ENCODE measurements at places on chromosomes 3 and 15.
A peak's percentile ranks its signal among the peaks of the same experiment; 100 is the strongest.

DNA sequence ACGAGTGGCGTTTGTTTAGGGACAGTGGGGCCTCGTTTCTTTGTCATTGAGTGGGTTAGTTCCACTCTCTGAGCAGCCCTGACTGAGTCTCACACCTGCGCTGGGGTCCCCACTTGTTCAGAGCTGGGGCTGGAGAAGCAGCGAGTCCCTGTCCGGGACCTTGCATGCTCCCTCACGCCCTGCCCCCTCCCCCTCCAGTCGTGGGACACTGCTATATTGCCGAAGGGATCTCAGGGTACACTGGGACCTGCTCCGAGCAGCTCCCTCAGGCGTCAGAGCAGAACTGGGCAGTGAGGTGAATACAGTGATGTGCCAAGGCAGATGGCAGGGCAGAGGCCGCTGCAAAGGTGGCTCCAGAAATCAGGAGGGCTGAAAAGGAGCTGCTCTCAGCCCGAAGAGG lies 59.9 kb upstream of the KLF13 start:
- no peaks in the 10 kb centered on the region for H3K27me3 ChIP-seq
- H3K36me3 ChIP-seq = no peaks in the 10 kb centered on the region
- no peak overlapping the region for H3K4me3 ChIP-seq
- DNase-seq = peak; percentile 31
- H3K4me1 ChIP-seq = peaks cover 31% of the 10 kb centered on the region

GRCh38 chr3:52196977-52197376 lies 983 bp upstream of the ALAS1 start:
- H3K27ac ChIP-seq = peak overlapping the region; percentile 79
- H3K4me1 ChIP-seq = peaks cover 54% of the 10 kb centered on the region
- H3K4me3 ChIP-seq = no peak overlapping the region
- H3K36me3 ChIP-seq = no peaks in the 10 kb centered on the region
- H3K27me3 ChIP-seq = no peaks in the 10 kb centered on the region

DNA sequence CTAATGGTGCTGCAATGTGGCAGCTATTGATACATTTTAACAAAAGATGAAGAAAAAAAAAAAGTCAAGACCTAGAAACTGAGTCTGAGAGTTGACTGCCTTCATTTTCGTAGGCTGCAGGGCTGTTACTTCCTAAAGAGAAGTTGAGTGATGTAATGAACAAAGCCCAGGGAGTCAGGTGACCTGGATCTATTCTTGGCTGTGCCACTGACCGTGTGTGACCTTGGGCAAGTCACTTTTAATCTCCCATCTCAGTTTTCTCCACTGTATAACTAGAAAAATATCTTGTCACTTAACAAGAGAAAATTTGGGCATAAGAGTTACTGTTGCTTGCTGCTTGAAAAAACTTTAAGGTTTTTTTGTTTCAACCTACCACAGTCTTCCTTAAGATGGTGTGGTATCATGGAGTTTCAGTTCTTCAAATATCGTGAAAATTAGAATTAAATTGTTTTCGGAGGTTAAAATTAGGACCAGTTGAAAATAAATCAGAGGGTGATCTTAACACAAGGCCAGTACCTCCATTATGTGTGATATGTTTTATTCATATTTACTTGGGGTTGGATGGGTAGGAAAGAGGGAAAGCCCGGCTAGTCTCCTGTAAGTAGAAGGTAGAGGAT lies 5.8 kb downstream of the FMN1 start:
- no peak overlapping the region for H3K4me3 ChIP-seq
- no peak for DNase-seq
- H3K27me3 ChIP-seq = no peaks in the 10 kb centered on the region
- H3K36me3 ChIP-seq = no peaks in the 10 kb centered on the region
- no peaks in the 10 kb centered on the region for H3K4me1 ChIP-seq

DNA sequence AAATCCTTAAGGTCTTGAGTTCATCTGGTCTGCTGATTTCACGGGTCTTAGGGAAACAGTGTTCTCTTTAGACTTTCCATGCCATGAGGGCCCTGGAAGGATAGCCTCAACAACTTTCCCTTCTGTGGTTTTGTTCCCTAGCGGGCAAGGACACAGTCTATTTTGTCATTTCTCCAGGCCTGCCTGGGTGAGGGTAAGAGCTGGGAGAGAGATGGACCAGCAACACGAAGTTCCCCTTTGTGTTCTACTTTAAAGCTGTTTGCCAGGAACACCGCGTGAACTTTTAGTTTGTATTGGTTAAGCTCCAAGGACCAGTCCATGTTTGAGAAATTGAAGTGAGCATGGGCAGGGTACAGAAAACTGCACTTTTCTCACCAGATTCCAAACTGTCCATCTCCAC lies 20.9 kb downstream of the ST3GAL6 start:
- peak overlapping the region; percentile 32 for H3K27ac ChIP-seq
- H3K4me3 ChIP-seq = no peak overlapping the region
- H3K36me3 ChIP-seq = no peaks in the 10 kb centered on the region

GRCh38 chr15:65076486-65077290 lies at the start of gene KBTBD13:
TSS of gene KBTBD13 (plus strand) at chr15:65076746. CDS start at chr15:65076816, 70 bp downstream.
- peaks cover 43% of the 10 kb centered on the region for H3K4me1 ChIP-seq
- DNase-seq = no peak
- no peak within 1 kb of the TSS for H3K27ac ChIP-seq
- H3K27me3 ChIP-seq = no peaks in the 10 kb centered on the region
- no peaks in the 10 kb centered on the region for H3K36me3 ChIP-seq
- H3K4me3 ChIP-seq = no peak within 1 kb of the TSS

- no peaks in the 10 kb centered on the region for H3K36me3 ChIP-seq
- no peak overlapping the region for H3K27ac ChIP-seq
- no peaks in the 10 kb centered on the region for H3K27me3 ChIP-seq
- H3K4me3 ChIP-seq = no peak overlapping the region
- no peak for DNase-seq
- H3K4me1 ChIP-seq = no peaks in the 10 kb centered on the region
Observed at GRCh38 chr3:151301787-151302186, 14.8 kb downstream of the GPR87 start.

- H3K27ac ChIP-seq = peak overlapping the region; percentile 79
- DNase-seq = no peak
- H3K4me1 ChIP-seq = peaks cover 70% of the 10 kb centered on the region
- H3K27me3 ChIP-seq = no peaks in the 10 kb centered on the region
- no peaks in the 10 kb centered on the region for H3K36me3 ChIP-seq
Observed at GRCh38 chr3:29694331-29694730, 413.5 kb downstream of the RBMS3 start.

DNA sequence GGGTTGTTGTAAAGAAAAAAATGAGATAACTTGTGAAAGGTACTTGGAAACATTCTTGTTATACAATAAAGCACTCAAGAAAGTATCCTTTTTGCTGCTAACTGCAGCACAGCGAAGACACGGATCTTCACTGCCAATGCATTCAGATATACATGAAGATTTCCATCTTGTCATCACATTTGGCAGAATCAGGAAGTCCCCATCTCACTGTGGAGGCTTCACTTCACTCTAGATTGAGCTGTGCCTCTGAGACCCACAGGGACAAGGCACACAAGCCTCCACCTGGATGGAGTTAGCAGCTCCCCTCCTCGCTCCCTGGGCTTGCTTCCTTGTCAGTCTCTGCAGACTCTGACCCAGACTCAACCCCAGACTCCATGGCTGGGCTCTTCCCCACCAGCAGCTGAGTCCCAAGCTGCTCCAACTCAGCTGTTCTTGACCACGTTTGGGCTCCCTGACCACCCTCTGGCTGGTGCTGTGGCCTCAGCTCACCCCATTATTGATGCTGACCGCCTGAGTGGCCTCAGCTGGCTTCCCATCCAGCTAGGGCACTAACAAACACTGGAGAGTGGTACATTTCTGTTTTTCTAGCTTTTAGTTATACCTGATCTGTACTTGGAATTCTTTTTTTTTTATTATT lies 45.4 kb upstream of the SMAD3 start:
- peaks cover 21% of the 10 kb centered on the region for H3K4me1 ChIP-seq
- H3K36me3 ChIP-seq = no peaks in the 10 kb centered on the region
- no peak for DNase-seq
- H3K27me3 ChIP-seq = no peaks in the 10 kb centered on the region
- no peak overlapping the region for H3K27ac ChIP-seq

- peaks cover 4% of the 10 kb centered on the region for H3K27me3 ChIP-seq
- H3K4me1 ChIP-seq = peaks cover 42% of the 10 kb centered on the region
- no peak for DNase-seq
Observed at GRCh38 chr15:72783004-72783639, 436 bp downstream of the ADPGK start.

GRCh38 chr3:50338965-50339364 lies 1.7 kb downstream of the RASSF1 start:
- no peak for DNase-seq
- peak overlapping the region; percentile 88 for H3K4me3 ChIP-seq
- H3K27me3 ChIP-seq = no peaks in the 10 kb centered on the region
- peak overlapping the region; percentile 96 for H3K27ac ChIP-seq

- no peaks in the 10 kb centered on the region for H3K36me3 ChIP-seq
- peaks cover 13% of the 10 kb centered on the region for H3K4me1 ChIP-seq
- H3K27me3 ChIP-seq = no peaks in the 10 kb centered on the region
- no peak for DNase-seq
Observed at GRCh38 chr3:44110648-44111047, 131.0 kb upstream of the TOPAZ1 start.

DNA sequence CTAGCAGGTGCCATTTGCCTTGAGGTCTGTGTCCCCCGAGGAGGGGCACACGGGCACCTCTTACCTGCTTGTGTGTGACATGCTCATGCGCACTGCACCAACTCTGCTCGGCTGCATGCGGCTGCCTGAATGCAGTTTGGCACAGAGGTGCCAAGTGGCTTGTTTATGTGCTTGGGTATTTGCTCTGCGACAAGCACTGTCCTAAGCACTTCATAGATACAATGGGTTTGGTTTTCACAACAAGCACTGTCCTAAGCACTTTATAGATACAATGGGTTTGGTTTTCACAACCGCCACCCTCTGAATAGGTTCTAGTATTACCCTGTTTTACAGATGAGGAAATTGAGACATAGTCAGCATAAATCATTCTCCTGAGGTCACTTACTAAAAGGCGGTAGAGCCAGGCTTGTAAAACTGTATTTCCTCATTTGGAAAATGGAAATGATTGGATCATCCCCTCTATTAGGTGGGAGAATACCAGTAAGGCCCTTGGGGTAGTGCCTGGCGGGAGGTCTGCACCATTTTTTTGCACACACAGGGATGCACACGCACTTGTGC lies 487 bp downstream of the ITIH4 start:
- H3K27me3 ChIP-seq = no peaks in the 10 kb centered on the region
- peaks cover 14% of the 10 kb centered on the region for H3K4me1 ChIP-seq
- no peak overlapping the region for H3K4me3 ChIP-seq
- H3K27ac ChIP-seq = no peak overlapping the region
- no peak for DNase-seq

DNA sequence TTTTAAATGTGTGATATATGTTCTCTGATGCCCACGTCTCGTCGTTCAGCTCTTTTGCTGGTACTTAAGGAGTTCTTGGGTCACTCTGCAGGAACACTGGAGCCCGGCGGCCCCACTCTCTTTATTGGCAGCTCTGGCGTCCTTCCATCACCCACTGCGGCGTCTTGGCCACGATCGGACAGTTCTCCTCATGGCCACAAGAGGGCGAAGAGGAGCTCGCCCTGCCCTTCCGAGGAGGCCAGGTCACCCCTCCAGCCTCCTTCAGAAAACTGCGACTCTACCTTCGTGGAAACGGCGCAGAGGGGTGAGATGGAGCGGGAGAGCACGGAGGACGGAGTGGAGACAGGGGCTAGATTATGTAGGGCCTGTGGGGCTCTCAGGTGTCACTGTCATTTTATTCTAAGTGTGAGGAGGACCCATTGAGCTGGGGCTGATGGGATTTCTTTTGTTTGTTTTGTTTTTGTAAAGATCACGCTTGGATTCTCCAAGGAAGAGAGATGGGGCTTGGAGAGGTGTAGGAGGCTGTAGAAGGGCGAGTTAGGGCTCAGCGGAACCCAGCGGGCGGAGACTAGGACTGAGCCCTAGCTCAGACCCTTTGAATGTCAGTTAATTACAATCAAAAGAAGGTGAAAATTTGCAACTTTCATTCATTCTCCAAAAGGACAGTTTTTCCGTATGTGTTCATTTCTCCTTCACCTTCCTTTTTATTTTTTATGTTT lies 28.0 kb upstream of the GABRA5 start:
- DNase-seq = no peak
- H3K4me1 ChIP-seq = no peaks in the 10 kb centered on the region
- no peak overlapping the region for H3K4me3 ChIP-seq

- DNase-seq = peak; percentile 80
- no peak overlapping the region for H3K27ac ChIP-seq
- H3K36me3 ChIP-seq = no peaks in the 10 kb centered on the region
- H3K27me3 ChIP-seq = no peaks in the 10 kb centered on the region
- no peak overlapping the region for H3K4me3 ChIP-seq
Observed at GRCh38 chr15:79440355-79440908, 8.3 kb downstream of the MINAR1 start.

DNA sequence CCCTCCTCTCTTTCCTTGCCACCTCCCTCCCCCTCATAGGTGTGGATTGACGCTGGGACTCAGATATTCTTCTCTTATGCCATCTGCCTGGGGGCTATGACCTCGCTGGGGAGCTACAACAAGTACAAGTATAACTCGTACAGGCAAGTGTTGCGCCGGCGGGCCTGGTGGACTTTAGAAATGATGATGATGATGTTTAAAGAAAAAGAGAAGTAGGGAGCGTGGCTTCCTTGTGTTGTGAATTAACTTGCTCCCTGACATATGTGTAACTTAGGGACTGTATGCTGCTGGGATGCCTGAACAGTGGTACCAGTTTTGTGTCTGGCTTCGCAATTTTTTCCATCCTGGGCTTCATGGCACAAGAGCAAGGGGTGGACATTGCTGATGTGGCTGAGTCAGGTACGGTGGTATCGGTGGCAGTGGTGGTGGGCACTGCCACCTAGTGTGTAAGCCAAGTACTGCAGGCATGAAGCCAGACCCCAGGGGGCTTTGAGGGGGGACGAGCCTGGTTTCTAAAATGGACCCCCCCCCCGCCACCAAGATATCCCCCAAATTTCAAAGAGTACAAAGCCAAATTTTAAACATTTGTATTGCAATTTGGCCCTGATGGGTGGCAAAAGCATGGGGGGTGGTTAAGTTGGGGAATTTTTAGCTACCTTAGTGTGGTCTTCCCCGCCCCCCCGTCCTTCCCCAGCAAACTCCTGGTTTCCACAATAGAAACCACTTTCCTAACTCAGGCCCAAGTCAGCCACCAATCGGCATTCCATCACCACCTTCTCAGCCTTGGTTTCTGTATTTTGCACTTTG lies 65.6 kb downstream of the SLC6A6 start:
- no peaks in the 10 kb centered on the region for H3K27me3 ChIP-seq
- peaks cover 4% of the 10 kb centered on the region for H3K4me1 ChIP-seq
- H3K27ac ChIP-seq = no peak overlapping the region
- H3K4me3 ChIP-seq = no peak overlapping the region
- H3K36me3 ChIP-seq = peaks cover 9% of the 10 kb centered on the region
- DNase-seq = no peak

DNA sequence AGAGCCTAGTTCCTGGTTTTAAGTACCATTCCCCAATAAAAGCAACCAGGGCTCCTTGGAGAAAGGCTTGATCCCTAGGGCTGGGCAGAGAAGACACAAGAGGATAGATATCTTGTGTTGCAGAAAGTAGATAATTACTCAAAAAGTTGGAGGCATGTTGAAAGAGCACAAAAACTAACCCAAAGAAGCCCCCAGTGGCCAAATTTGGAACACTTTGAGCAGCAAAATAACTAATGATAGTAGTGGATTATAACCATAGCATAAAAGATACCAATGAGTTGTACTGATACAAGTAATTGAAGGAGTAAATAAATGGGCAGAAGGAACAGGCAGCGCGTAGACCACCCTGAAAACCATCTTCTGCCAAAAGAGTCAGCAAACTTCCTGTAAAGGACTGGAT lies 12.0 kb downstream of the EXOSC7 start:
- H3K27ac ChIP-seq = no peak overlapping the region
- no peak overlapping the region for H3K4me3 ChIP-seq
- peaks cover 6% of the 10 kb centered on the region for H3K4me1 ChIP-seq
- H3K27me3 ChIP-seq = no peaks in the 10 kb centered on the region

- no peaks in the 10 kb centered on the region for H3K36me3 ChIP-seq
- no peak for DNase-seq
- peaks cover 11% of the 10 kb centered on the region for H3K4me1 ChIP-seq
- H3K27ac ChIP-seq = peak overlapping the region; percentile 24
- no peak overlapping the region for H3K4me3 ChIP-seq
Observed at GRCh38 chr3:127655641-127656040, 17.1 kb upstream of the ABTB1 start.
